ENCODE measurements at places on chromosomes 6 and 20.

GRCh38 chr20:2237059-2237458 is 58.7 kb upstream of the TGM3 start:
- peak; percentile 28 for DNase-seq

- no peak for DNase-seq
Measured at GRCh38 chr20:2162823-2163166, 61.2 kb downstream of the STK35 start.

- DNase-seq: no peak
Measured at GRCh38 chr20:11849976-11850670, 67.6 kb upstream of the BTBD3 start.

DNA sequence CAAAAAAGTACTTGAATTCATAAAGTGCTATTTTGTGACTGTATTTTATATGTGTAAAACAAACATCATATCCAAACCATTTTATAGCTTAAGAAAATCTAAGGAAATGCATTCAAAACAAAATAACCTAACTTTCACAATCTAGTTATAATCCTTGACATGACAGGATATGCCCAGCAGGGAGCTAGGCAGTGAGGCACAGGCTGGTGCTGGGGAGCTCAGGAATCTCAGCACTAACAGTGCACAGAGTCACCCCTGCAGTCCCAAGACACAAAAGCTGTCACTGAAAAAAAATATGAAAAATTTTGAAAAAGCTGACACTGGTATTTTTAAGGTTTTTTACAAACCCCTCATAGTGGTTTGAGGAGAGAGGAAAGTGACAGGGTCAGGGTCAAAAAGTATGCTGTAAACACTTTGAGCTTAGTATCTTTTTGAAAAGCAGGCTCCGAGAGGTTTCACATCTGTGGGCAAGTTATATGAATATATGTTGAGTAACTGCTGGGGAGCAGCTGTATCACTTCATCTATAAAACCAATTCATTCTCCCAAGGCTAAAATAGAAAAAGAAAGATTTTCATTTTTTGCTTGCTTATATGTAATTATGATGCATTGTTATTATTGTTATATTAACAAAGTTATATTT is 24.1 kb downstream of the LGSN start:
- no peak for DNase-seq

DNA sequence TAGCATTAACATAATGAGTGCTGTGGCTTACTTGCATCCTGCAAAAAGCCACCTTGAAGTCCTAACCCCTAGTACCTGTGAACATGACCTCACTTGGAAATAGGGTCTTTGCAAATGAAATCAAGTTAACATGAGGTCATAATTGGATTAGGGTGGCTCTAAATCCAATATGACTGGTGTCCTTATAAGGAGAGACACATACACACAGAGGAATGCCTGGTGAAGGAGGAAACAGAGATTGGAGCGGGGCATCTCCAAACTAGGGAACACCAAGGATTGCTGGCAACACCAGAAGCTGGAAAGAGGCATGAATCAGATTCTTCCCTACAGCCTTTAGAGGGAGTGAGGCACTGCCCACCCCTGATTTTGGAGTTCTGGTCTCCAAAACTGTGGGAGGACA is 17.6 kb upstream of the RPS6KA2 start:
- no peak for DNase-seq

- DNase-seq: no peak
Measured at GRCh38 chr6:43107344-43108062, 31.4 kb downstream of the PTK7 start.

DNA sequence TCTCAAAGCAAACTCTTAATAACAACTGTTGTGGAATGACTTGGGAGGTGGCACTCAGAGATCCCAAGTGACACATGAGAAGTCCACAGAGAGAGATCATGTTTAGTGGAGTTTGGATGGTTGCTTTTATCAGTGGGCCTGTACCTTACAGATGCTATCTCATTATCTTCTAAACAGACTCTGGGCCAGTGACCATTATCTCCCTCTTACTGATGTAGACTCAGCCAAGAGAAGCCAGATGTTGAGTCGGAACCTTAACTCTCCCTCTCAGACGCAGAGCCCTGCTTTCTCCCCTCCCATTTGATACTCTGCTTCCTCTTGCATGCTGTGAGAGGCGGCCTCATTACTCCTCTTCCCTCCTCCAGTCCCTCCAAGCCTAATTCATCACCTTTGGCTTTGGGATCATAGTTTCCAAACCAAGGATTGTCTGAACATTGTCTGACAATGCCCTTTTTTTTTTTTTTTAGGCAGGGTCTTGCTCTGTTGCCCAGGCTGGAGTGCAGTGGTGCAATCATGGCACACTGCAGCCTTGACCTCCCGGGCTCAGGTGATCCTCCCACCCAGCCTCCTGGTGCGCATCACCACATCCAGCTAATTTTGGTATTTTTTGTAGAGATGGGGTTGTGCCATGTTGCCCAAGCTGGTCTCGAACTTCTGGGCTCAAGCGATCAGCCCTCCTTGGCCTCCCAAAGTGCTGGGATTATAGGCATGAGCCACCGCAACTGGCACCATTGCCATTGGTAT is 4.5 kb upstream of the DDR1 start:
- DNase-seq: no peak

DNA sequence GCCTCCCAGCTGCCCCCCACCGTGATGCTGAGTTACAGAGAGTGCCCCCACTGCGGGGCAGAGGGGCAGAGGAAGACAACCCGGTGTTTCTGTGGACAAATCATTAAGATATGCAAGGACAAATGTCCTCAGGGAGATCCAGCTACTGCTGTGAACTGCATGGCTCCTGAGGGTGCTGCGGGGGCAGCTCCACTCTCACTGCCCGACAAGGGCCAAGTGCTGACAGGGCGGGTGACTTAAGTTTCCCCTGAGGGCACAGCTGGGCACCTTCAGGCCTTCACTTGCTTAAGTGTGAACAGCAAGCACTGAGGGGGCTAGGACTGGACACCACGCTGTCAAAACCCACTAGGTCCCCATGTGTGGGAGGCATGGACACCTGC is 26.2 kb upstream of the TCFL5 start:
- no peak for DNase-seq

- DNase-seq: no peak
Measured at GRCh38 chr20:12179692-12180091, 262.0 kb downstream of the BTBD3 start.

GRCh38 chr6:130466748-130467061 is 100.9 kb downstream of the TMEM200A start:
- DNase-seq: no peak

DNA sequence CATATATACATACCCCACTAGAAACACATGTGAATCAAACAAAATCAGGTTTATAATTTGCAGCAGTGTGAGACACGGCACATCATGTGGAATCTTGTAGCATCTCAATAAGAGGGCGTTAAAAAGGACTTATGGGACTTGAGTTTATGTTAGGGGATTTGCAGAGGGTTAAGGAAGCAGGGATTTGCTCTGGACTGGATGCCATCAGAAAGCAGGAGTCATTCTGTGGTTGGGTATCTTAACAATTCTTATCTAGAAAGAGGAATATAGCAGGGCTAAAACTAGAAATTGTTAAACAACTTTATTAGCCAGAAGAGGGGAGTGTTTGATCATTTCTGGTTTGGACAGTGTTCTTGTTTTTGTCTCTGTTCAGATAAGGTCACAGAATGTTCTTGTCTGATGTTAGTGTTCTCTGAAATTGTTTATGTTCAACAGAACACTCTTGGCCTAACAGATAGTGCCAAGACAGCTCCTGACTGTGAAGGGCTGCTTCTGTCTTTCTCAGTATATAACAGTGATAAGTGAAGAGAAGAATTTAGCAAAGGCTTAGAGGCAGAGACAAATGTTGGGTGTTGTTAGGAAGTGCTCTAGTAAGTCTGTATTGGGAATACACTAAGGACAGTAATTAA is 39.2 kb downstream of the LIN28B start:
- DNase-seq: no peak

- no peak for DNase-seq
Measured at GRCh38 chr6:2859185-2859700, 17.6 kb upstream of the SERPINB1 start.

GRCh38 chr6:129370268-129370916 is 339.6 kb downstream of the ARHGAP18 start:
- DNase-seq: peak; percentile 31

DNA sequence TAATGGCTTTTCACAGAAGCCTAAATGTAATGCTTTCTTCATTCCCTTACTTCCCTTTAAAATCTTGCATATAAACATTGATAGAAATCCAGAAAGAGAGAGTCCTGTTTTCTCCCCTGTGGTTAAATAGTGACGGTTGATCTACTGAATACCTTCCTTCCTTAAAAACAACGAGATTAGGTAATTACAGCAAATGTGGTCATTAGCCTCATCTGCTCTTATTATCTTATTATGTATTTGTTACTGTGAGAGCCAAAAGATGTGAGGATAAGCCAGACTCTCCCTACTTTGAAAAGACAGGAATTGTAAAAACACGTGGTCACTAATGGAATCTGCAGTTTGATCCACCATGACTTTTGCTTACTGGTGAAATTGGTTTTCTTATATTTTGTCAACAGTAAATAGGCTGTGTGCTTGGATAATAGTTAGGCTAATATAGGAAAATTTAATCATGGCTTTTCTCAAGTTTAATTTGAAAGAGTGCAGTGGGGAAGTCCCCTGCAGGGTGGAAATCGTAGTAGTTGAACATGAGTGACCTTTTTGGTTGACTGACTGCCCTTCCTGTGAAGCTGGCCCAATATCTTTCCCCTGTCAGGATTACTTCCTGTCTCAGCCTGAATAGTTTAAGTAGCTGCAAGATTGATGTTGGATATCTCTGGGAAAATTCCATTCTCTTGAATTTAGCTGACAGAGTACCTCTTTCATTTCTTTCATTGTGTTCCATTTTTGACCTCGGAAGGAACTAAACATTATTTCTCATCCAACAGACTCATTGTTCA is 62.8 kb downstream of the JARID2 start:
- no peak for DNase-seq

GRCh38 chr6:55557146-55557545 is 21.8 kb downstream of the HMGCLL1 start:
- DNase-seq: no peak

DNA sequence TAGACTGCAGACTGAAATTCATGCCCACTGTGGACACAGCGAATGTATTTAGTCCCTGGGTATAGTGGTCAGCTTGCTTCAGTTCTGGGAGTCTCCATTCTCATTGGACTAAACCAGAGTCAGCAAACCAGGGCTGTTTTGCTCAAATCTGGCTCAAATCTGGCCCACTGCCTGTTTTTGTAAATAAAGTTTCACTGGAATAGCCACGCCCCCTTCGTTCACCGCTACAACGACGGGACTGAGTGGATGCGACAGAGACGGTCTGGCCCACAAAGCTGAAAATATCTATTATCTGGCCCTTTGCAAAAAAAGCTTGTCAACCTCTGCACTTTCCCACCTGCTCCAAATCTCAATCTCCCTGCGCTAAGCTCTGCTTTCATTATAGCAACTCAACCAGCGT is 135.4 kb downstream of the BMP7 start:
- no peak for DNase-seq

GRCh38 chr6:166206510-166207283 is 39.0 kb upstream of the TBXT start:
- DNase-seq: no peak

DNA sequence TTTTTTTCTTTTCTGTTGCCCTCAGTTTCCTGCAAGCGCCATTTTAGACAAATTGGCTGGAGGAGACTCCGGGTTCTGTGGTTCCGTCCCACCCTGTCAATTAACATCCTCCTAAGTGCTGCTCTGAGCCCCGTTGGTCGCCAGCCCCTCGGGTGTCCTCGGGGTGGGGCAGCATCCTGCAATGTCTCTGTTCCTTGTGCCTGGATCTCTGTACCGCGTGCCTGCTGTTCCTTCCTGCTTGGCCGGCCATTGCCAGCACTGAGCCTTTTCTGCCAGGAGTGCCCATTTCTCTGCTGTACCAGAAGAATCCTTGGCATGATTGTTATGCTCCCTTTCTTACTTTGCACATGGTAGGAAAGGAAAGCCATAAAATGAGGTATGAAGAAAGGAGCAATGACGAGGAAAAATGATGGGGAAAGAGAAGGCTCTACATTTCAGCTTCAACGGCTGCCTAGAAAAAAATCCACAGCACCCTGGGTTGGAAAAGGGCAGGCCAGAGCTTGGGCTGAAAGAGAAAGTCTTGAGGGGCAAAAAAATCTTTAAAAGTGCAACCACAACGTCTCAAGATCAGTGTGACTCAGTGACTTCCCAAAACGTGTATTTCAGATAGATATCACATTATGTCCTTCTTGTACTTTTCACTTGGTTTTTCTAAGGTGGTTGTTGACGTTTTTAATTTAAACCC is 256.7 kb downstream of the CLIC5 start:
- no peak for DNase-seq
